Adipocyte (in vitro differentiated cells): ENCODE measurements at places on chromosomes 5 and 9.
A peak's percentile ranks its signal among the peaks of the same experiment; 100 is the strongest.

GRCh38 chr9:117545846-117546245 is 131.0 kb upstream of the ASTN2 start:
- DNase-seq, result no peak

- no peak for DNase-seq
These were observed 139.4 kb upstream of the TLR4 start for GRCh38 chr9:117564839-117565238.

DNA sequence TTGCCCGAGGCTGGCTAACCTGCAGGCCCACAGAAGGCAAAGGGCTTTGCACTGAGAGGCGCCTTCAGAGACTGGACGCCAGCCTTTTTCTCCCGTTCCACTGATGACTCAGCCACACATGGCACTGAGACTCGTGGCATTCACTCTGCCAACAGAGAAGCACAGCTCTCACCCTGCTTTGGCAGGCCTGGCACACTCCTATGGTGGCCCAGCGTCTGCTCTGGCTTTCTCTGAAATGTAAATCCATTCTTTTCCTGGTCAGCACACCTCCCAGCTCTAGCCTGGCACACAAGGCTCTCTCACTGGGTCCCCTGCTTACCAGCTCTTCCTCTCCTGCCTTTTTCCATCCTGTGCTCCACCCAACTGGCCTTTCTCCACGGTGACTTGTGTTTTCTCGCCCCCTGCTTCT is 5.9 kb upstream of the MELK start:
- DNase-seq, result peak; percentile 74

DNA sequence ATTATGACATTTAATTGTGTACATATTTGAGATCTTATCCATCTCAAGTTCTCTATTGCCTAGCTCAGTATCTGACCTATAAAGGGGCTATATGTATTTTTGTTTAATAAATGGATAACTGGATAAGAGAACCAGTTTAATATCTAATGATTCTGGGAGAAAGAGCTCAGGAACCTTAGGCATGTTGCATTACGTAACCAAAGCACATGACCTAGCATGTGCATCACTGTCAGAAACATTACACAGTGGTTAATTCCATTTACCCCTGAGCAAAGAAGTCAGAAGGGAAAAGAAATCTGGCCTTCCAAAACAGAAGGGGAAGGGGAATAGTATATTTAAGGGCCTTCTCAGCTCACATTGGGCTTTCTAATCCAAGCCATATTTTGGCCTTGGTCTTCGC is 12.3 kb downstream of the PAPPA start:
- peak; percentile 68 for DNase-seq

DNA sequence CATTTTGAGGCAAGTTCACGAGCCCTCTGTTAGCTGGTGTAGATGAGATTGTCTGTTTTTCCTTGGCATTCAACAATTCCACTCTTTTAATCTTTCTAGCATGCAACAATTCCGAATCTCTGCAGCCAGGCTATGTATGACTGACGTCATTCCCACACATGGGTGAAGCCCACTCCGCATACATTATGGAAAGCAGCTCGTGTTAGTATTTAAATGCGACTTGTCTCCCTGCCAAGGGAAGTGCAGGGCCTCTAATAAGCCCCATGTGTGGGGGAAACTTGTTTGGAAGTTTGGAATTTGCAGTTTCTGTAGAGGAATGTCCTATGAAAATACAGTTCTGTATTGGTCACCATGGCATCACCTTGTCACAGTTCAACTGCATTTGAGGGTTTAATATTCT is 146.0 kb upstream of the FBXL7 start:
- DNase-seq, result peak; percentile 8

DNA sequence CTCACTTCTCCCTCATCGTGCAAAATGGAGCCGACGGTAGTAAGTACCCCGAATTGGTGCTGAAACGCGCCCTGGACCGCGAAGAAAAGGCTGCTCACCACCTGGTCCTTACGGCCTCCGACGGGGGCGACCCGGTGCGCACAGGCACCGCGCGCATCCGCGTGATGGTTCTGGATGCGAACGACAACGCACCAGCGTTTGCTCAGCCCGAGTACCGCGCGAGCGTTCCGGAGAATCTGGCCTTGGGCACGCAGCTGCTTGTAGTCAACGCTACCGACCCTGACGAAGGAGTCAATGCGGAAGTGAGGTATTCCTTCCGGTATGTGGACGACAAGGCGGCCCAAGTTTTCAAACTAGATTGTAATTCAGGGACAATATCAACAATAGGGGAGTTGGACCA is 979 bp downstream of the PCDHGA12 start:
- no peak for DNase-seq
